ENCODE measurements at places on chromosomes 2 and 18.

DNA sequence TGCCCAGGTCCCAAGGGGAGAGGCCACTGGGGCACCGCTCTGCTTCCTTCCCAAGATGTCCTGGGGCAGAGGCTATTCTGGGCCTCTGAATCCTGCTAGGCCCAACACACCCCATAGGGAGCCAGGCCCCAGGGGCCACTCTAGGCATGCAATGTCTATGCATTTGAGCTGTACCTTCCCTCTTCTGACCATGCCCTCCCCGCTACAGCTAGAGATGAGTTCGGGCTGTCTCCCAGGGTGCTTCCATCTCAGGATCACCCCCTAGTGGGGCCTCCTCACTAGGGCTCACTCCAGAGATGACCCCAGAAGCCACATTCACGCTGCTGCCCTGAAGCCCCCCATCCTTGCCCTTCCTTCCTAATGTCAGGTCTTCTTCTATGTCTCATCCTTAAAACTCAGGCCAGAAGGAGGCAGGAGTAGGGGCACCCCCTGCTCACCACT lies 54.4 kb downstream of the TNS1 start:
- DNase-seq, result no peak

DNA sequence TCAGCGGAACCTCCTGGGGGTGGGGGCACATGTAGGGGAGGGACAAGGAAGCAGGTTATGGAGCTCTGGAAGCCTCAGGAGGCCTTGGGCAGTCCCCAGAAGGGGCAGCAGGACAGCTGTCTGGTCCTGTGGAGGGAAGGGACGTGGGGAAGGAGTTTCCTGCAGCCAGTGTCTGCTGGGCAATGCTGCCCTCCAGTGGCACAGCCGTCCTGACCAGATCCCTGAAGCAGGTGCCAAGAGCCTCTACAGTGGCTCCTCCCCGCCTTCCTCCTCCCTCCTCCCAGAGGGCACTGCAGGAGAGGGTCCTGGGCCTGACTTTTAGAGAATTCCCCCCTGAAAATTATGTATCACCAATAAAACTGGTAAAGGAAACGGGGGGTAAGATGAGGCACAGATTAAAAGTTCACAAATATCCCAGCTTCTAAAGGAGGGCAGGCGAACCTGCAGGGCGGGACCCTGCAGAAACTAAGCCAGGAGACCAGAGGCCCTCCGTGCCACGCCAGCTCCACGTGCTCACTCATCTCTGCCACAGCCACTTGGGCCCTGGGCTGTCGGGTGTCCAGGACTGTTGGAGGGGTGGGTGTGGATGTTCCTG lies 258.5 kb downstream of the TWIST2 start:
- no peak for DNase-seq

DNA sequence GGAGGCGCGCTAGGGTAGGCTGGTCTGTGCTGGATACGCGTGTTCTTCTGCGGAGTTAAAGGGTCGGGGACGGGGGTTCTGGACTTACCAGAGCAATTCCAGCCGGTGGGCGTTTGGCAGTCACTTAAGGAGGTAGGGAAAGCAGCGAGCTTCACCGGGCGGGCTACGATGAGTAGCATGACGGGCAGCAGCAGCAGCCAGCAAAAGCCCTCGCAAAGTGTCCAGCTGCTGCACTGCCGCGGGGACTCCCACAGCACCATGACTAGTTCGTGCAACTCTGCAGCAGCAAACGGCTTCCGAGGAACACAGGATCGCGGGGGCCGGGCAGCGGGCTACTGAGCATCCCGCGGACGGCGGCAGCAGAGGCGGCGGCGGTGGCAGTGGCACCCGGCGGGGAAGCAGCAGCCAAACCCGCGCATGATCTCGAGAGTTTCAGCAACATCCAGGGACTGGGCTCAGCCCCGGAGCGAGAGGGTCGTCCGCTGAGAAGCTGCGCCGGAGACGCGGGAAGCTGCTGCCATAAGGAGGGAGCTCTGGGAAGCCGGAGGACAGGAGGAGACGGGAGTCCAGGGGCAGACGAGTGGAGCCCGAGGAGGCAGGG lies 368 bp downstream of the TMEFF2 start:
- DNase-seq, result no peak

- DNase-seq, result no peak
Measured at GRCh38 chr2:202941771-202942170, 29.7 kb downstream of the CARF start.

- DNase-seq, result no peak
Measured at GRCh38 chr2:236673126-236673822, 103.6 kb downstream of the ACKR3 start.

DNA sequence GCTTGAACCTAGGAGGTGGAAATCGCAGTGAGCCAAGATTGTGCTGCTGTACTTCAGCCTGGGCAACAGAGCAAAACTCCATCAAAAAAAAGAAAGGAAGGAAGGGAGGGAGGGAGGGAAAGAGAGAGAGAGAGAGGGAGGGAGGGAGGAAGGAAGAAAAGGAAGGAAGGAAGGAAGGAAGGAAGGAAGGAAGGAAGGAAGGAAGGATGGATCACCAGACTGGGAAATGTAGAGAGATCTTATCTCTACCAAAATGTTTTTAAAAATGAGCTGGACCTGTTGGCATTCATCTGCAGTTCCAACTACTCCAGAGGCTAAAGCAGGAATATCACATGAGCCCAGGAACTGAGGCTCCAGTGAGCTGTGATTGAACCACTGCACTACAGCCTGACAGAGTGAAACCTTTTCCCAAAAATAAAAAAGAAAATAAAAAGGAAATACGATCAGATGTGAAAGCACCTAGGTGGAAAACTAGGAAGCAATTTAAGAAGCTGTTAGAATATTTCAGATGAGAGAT lies 239.4 kb downstream of the CDH7 start:
- no peak for DNase-seq

Data from esophagus squamous epithelium (tissue), 5 donors.